ENCODE measurements at places on chromosomes 13 and 19.

DNA sequence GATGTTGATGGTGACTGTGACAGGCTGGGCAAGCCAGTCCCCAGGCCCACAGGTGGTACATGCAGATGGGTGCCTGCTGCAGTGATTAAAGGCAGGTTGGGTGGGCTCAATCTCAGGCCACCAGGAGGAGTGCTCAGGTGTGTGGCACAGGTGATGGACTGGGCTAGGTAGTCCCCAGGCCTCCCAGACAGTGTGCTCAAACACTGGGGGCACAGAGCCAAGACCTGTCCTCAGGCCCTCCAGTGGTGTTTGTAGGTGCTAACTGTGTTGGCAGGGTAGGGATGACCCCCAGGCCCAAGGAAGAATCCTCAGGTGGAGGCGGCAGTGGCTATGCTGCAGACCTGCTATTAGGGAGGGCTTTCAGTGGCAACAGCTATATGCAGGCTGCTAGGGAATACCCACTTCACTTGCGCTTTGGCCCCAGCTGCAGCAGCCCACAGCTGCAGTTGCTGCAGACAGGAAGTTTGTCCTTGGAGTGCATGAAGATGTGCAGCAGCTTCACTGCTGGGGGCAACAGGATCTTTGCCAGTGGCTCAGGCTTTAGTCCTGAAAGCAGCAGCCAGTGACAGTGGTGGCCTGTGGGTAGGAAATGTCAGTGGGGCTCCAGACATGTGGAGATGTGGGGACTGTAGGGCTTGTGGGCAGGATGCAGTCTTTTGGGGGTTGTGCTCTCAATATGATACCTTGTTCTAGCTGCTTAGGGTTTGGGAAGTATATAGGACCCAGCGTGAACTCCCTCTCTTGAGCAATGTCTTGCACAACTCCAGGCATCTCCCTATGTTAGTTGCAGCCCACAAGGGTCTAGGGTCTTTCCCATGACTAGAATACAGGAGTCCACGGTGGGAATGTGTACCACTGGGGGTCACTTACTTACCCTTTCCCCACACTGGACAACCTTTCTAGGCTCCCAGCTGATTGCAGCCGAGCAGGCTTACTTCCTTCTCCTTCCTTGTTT is 54.1 kb upstream of the MLNR start:
- no peak for DNase-seq

- no peak for DNase-seq
These were observed 27.7 kb upstream of the EPHX3 start for GRCh38 chr19:15259907-15260306.

GRCh38 chr19:38726284-38726673 is 18.0 kb downstream of the CAPN12 start:
- DNase-seq = no peak

GRCh38 chr19:46014941-46015686 is 7.7 kb downstream of the PGLYRP1 start:
- peak; percentile 54 for DNase-seq

GRCh38 chr13:27482983-27483382 is 32.6 kb upstream of the MTIF3 start:
- DNase-seq = no peak

DNA sequence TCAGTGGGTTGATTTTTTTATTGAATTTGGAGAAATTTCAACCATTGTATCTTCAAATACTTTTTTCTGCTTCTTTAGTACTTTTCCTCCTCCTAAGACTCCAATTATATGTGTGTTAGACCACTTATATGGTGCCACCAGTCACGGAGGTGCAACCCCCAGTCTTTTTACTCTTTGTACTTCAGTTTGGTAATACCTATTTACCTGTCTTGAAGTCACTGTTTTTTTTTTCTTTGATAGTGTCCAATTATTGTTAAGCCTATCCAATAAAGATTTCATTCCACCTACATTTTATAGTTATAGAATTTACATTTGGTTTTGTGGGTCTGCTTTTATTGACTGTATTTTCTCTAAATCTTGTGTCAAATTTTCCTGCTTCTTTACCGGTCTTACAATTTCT is 14.9 kb downstream of the ZNF283 start:
- DNase-seq = no peak

DNA sequence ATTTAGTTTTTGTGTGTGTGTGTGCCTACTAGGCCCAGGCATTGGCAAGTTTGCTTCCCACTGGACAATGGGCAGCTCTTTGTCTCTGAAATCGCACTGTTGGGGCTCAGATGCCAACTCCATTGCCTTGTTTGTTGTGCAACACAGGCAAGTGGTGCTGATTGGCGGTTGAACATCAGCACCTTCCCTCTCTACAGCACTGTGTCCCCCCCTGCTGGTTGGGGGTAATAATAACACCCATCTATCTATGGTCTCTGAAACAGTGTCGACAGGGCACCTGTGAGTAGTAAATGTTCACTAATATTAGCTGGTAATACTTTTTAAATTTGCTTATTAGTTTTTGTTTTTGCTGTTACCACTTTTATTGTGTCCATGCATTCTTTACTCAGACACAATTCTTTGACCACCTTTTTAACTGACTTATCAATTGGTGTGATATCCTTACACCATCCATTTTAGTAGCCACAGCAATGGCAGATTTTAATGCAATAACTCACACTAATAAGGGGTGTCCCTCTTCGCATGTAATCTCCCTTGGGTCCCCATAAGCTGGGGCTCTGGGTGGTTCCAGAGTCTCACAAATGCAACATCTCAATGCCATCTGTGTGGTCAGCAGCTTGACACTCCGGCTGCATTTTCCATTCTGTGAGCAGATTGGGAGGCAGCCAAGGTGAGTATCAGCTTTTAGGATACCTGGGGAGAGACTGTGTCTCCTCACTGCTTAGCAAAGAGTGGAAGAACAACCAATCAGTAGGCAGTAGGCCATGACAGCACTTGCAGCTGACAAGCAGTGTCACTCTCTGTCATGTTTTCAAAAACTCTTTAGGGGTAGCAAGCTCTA is 47.7 kb upstream of the UQCRFS1 start:
- no peak for DNase-seq

GRCh38 chr19:50258918-50259372 is 55.5 kb downstream of the MYH14 start:
- no peak for DNase-seq

DNA sequence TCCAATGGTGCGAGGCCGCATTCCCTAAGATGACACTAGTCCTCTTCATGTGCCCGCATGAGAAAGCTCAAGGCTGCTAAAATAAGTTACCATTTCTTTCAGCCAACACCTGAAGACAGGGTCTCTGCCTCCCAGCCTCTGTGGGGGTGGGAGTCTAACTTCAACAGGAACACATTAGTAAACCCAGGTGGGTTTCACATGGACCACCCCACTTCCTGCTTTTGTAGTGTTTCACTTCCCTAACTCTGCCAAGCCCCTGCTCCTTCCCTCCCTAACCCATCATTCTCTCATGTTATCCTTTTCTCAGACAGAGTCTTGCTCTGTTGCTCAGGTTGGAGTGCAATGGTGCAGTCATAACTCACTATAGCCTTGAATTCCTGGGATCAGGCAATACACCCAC is 783.6 kb downstream of the UQCRFS1 start:
- no peak for DNase-seq

- DNase-seq = peak; percentile 78
These were observed 3.8 kb downstream of the PDE4A start for GRCh38 chr19:10424011-10424637.

DNA sequence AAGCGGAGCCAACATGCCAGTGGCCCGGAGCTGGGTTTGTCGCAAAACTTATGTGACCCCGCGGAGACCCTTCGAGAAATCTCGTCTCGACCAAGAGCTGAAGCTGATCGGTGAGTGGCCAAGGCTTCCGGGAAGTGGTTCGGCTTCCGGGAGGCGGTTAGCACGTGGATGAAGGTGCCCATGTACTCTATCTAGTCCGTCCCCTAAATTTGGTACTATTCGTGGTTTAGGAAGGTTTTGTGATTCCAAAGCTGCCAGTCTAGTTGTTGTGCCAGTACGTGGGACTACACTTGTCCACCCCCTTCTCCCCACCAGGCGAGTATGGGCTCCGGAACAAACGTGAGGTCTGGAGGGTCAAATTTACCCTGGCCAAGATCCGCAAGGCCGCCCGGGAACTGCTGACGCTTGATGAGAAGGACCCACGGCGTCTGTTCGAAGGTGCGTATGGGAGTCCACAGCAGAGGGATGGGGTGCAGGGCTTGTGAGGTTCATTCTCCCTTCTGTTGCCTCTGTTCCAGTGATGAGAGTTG is 579 bp downstream of the RPS9 start:
- no peak for DNase-seq

- no peak for DNase-seq
These were observed 195.7 kb downstream of the SPRY2 start for GRCh38 chr13:80145171-80145690.

DNA sequence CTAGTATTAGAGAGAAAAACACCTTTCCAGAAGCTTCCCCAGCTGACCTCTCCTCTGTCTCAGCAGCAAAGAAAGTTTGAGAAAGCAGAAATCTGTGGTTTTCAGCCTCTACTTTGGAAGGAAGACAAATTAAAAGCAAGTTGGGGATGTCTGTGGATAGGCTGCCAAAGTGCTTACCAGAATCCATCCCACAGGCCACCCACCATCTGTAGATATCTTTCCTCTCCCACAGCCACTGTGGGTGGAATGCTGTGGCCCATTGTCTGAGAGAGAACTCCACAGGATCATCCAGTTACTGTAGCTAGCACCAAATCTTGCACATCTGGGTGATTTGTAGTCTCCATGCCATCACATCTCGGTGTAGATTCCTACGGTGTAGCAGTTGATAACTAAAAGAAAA is 133.5 kb downstream of the DNAJC15 start:
- no peak for DNase-seq

GRCh38 chr19:11833541-11833940 is 15.0 kb upstream of the ZNF439 start:
- no peak for DNase-seq

DNA sequence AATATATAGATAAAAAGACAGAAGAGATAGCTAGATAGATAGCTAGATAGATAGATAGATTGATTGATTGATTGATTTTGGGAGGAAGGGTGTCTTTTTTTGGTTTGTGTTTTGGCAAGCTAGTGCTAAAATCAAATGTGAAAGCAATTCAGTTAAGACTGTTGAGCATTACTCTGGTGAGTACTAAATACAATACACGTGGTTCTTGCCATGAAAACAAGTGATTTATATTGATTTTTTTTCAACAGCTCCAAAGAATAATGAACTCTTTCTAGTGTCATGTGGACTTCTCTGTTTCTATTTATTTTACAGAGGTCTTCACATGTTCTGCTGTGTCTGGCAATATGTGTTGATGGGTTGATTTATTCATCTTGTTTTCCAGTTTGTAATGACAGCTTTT is 172.0 kb downstream of the POU4F1 start:
- no peak for DNase-seq

DNA sequence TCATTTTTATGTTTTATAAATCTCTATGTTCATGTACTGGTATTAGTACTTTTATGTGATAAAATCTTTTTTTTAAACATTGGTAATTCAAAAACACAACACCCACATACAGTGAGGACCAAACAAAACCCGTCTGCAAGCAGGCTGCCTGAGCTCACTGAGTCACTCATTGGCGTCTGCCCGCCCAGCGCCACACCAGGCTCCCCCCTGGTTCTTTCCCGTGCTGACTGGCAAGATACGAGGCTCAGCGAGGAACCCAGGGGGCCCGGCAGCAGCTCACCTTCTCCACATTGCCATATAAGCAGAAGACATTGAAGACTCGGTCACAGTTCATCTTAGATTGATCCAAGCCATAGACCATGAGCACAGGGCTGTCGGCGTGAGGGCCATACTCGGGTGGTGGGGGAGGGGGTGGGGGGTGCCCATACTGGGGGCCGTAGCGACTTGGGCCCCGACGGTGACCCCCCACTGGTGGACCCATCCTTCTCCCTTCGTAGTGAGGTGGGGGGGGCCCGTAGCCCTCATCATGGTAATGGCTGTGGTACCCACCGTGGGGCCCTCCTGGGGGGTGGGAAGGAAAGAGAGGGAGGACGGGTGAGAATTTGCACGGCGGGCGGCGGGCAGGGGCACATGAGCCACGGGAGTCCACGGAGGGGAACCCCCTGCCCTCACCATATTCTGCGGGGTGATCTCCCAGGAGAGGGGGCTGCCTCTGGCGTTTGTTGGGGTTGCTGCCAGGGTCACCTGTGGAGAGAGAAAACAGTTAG is 8.4 kb upstream of the ECH1 start:
- DNase-seq = no peak

DNA sequence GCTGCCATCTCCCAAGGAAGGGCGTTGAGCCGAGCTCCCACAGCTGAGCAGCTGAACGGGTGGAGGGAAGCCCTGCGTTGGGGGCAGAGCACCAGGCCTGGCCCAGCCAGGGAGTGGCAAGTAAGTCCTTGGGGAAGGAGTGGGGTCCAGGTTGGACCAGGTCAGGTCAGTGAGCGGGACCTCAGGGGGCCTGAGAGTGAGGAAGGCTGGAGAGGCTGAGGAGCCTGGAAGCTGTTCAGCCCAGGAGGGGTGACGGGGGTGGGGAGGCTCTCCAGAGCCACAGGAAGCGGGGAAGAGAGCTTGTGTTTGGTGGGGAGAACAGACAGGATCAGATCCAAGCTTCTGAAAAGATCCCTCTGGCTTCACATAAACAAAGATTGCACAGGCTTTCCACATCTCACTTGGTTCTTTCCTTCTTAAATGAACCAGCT is 55.4 kb upstream of the ATP12A start:
- no peak for DNase-seq

- no peak for DNase-seq
These were observed 18.8 kb downstream of the UBE2L5 start for GRCh38 chr13:30440910-30441703.

- no peak for DNase-seq
These were observed 15.7 kb upstream of the SCEL start for GRCh38 chr13:77519808-77520207.

GRCh38 chr19:10431254-10431942 is 11.1 kb downstream of the PDE4A start:
- no peak for DNase-seq

GRCh38 chr13:95035311-95036109 is 265.7 kb downstream of the ABCC4 start:
- no peak for DNase-seq

- peak; percentile 78 for DNase-seq
These were observed 1.8 kb downstream of the ZNF114 start for GRCh38 chr19:48271531-48272151.

DNA sequence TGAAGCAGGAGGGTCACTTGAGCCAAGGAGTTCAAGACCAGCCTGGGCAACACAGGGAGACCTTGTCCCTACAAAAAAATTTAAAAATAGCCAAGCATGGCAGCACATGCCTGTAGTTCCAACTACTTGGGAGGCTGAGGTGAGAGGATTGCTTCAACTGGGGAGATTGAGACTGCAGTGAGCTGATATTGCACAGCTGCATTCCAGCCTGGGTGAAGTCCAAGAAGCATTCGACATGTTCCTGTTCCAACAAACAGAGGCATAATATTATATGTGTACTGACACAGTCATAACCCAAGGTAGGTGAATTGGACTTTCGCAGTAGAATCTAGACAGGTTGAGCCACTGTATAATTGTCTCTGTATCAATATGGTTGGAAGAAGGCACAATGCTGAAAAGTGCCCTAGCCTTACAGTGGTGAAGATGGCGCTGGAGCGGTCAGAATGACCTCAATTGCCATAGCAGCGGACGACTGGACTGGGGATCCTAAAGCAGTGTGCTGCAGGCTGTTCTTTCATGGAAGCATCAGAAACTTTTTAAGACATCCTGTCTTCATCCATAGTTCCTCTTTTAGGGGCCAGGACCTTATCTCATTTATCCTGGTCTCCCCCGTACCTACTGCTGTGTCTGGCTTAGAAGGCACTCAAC is 112.0 kb upstream of the CLDN10 start:
- no peak for DNase-seq

GRCh38 chr13:113809934-113810333 is 50.9 kb downstream of the TMEM255B start:
- DNase-seq = no peak
